ENCODE measurements at places on chromosomes 13 and 19.

DNA sequence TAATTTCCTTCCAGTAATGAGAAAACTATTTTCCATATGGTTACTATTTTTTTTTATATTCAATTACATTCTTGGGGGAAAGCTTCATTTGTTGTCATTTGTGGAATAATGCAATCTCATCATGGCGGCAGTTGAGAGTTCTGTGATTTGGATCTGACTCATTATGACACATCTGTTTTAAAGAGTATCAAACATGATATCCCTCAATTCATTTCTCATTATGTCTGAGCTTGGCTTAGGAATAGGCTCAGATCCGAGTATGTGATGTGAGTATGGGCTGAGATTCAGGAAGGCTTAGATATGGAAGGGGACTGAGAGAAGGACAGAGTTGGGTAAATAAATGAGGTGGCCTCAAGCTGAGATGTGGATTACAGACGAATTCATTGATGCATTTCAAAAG is 64.4 kb downstream of the POSTN start:
- DNase-seq: peak; percentile 54

DNA sequence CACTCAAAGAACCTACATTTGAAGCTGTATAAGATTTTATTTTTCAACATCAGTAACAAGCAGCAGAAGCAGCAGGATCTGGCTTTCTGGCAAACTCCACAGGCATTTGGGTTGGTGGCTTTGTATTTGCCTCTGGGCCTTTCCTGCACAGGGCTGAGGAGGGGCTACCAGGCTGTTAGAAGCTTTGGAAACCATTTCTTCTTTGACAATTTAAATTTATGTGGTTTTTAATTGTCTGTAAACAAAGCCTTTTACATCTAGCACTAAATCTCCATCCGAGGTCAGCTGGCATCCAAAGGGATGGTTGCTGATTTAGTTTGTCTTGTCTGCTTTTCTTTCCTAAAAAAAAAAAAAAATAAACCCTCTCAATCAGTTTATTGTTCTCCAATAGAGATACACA is 127.5 kb upstream of the OBI1 start:
- DNase-seq: no peak

- no peak for DNase-seq
Observed at GRCh38 chr19:18137242-18137641, 15.7 kb upstream of the PIK3R2 start.

- DNase-seq: peak; percentile 88
Observed at GRCh38 chr13:51286135-51287002, 53.1 kb upstream of the SERPINE3 start.

- no peak for DNase-seq
Observed at GRCh38 chr19:34493649-34494044, 12.1 kb downstream of the WTIP start.

DNA sequence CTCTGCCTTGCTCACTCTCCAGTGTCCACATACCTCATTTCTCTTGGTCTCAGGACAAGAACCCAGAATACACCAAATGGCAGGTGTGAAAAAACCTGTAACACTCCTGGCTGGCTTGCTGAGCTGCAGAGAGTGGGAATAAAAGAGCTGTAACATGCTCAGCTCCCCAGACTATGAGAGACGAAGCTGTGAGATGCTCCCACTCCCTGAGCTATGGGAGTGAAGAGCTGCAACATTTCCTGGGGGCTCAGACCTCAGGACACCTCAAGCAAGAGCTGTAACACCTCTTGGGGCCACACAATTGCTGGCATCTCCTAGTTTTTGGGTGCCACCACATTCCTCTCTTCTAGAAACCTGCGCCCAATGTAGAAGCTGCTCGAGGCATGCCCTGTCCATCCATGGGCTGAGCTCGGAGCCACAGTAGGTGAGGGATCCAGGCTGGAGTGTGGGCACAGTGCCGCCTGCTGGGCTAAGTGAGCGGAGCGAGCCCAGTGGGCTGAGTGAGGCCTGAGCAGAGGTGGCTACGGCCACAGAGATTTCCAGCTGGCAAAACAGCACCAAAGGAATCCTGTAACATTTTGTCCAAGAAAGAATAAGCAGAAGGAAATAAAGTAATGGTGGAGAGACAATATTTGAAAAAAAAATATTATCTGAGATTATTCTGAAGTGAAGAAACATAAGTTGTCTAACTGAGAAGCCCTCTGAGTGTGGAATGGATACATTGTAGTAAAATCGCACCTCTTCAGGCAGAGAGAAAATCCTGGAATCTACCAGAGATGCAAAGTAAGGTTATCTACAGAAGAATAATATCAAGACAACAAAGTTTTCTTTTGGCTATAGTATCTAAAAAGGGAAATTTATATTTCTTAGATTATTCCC is 186.2 kb upstream of the PCDH9 start:
- DNase-seq: peak; percentile 33

GRCh38 chr19:38721979-38722773 is 22.1 kb downstream of the CAPN12 start:
- DNase-seq: peak; percentile 47

DNA sequence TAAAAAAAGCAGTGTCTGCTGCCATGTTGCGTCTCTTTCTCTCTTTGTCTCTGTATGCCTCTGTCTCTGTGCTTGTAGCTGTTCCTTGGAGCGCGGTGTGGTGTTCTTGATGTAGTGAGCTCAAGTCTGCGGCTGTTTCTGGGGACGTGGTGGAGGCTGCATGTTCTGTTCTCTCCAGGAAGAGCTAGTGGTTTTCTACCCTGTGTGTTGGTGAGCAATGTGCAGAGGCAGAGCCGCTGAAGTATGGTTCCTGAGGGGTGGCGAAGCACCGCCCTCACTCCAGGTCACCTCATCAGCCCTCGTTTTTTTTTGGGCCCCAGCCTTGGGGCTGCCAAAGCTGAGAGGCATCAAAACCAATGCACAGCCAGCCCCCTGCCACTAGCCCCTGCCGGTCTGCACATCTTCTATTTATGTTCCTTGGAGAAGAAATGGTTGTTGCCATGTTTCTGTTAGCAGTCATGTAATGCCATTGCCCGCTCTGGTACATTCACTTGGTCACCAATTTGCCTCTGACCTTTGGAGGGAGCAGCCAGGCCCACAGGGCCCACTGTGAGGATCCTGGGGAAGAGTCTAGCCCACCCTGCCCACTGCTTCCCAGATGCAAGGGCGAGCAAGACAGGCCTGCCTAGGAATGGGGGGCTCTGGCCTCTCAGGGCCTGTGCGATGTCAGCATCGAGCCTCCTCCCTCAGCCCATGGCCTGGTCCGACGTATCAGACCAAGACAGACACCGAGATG is 7.2 kb downstream of the HNRNPL start:
- DNase-seq: no peak

- DNase-seq: no peak
Observed at GRCh38 chr13:32881777-32882145, 134.5 kb upstream of the KL start.

- peak; percentile 27 for DNase-seq
Observed at GRCh38 chr13:75635101-75635827, 866 bp upstream of the LMO7 start.

GRCh38 chr19:51333836-51334460 is 8.0 kb downstream of the VSIG10L start:
- DNase-seq: no peak

- peak; percentile 93 for DNase-seq
Observed at GRCh38 chr13:100673713-100674571, 653 bp downstream of the TMTC4 start.

DNA sequence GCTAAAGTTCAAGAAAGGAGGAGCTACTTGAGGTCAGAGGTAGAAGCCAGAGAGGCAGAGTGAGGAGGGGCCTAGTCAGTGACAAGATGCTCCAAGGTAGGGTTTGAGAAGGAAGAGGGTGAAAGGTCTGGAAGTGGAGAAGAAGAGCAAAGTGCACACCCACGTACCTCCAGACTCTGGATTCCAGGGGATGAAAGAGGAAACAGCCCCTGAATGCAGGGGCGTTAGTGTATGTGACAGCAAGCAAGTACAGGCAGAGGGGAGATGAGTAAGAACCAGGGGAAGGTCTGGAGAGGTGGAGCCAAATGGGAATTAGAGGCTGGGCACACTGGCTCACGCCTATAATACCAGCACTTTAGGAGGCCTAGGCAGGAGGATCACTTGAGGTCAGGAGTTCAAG is 8.7 kb downstream of the RPS28 start:
- no peak for DNase-seq

- DNase-seq: no peak
Observed at GRCh38 chr19:35487656-35488182, 2.5 kb downstream of the KRTDAP start.

DNA sequence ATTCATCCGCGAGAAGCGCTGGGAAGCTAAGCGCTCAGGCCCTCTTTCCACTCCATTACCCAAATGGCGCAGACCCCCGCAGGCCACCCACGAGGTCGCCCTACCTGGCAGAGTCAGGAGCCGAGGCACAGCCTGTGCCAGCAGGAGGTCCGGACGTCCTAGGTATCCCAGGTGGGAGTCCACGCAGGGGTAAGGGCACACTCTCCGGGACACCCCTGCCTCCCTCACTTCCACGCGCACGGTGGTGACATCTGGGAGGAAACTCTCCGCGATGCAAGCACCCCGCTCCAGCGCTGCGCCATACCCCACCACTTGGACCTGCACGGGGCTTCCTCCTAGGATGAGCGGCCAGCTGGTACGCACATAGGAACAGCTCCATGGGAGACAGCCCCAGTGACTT is 95.1 kb upstream of the ARHGEF7 start:
- DNase-seq: no peak

DNA sequence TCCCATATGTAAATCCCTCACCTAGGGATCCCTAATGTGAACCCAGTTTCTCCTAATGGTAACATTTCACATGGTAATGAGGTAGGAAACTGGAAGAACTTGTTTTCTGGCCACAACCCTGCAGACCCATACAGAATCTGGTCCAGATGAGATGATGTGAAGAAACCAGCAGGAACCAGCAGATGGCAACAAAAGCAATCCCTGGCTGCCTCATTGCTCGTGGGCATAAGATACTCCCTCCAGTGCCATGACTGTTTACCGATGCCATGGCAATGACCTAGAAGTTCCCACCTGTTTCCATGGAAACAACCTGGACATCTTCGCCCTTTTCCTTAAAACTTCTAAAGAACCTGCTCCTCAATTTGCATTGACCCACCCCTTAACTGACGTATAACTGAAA is 1.4 kb upstream of the CD209 start:
- no peak for DNase-seq

DNA sequence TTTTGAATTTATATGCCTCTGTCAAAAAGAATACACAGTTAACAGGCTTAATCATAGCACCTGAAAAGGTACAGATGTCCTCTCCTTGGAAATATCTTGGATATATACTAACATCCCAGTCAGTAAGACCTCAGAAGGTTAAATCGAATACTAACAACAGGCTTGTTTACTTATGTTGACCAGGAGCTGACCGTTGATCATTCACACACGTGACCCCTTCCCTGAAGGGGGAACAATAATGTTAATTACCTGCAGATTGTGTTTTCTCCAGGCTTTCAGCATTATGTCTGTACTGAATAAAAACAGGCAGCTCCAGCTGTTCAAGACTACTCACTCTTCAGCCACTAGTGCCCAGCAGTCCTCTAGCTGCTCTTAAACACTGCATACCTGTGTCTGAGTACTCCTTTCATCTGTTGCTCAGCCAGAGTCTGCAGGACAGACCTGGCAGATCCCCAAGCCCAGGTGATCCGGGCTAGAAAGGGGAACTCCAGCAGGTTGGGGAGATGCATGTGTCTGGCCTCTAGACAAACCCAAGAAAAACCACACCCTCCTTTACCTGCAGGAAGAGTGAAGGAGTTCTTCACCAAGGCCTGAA is 163.9 kb downstream of the RNF17 start:
- DNase-seq: no peak

DNA sequence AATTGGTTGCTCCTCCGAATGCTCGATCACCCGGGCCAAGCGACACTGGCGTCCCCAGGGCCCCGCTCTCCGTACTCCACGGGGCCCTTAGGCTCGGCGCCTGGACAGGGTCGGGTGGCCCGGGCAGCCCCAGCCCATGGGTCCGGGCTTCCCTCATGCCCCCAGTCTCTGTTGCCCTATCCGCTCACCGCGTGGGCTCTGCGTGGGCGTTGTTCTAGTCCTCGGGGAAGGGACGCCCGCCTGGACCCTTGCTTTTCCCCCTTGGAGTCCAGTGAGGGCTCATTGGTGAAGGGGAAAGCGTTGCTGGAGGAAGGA is 1.3 kb downstream of the TDRD12 start:
- no peak for DNase-seq

DNA sequence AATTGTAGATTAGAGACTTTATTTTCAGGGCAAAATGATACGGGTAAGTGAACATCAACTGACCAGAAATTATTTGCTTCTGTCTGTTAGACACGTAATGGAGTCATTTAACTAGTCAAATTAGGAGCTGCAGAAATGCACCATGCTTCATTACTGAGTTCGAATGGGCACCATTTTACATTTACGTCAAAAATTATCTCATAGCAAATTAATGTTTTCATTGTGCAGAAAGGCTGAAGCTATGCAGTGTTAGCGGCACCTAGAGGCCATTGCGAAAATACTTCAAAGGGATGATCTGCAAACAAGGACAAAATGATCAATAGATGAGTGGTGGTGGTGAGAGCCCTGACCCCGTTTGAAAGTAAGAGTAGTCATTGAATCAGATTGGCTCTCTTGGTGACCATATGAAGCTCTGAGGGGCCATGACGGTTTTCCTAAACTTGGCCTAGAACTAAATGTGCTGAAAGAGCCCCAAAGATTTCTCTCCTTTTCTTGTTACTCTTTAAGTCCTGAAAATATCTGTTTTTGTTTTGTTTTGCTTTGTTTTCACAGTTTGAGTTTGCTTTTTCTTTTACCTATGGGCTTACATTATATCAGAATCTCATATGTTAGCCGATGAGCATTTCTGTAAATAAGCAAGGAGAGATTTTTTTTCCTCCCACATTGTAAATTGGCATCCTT is 277.9 kb downstream of the ZNF536 start:
- peak; percentile 66 for DNase-seq

DNA sequence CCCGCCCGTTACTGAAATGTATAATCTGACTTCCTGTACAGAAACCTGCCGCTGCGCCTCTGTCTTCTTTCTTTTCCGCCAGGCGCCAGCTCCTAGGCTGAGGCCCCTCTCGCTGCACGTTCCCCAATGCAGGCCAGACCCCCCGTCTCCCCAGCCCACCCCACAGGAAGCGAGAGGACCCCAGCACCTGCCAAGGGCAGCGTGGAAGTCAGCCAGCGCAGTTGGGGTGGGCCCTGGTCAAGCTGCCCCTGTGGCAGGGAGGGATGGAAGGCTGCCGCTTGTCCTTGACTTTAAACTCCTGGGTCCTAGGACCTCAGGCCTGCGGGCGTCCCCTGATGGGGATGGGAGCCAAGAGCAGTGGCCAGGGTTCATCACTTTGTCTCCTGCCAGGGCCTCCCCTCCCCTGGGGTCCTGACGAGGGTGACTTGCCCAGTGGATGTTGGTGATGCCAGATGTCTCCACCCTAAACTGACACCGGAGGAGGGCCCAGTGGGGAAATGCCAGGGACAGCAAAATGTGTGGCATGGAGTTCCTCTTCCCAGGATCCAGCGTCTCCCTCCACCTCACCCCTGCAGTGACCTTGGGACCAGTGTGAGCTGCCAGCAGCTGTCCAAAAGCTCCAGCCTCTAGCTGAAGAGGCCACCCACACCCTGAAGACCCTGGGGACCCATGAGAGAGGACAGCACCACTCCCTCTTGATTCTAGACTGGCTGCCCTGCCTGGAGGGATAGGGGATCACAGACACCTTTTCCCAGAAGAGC is 8.5 kb upstream of the MARCHF2 start:
- no peak for DNase-seq

Data from astrocyte of the hippocampus (primary cell).